ENCODE measurements at places on chromosomes 4 and X. TPM values are rescaled to one million over a fixed set of nuclear protein-coding genes. Genes with fewer than 3 reads are reported as not detected.
A peak's percentile ranks its signal among the peaks of the same experiment; 100 is the strongest.

DNA sequence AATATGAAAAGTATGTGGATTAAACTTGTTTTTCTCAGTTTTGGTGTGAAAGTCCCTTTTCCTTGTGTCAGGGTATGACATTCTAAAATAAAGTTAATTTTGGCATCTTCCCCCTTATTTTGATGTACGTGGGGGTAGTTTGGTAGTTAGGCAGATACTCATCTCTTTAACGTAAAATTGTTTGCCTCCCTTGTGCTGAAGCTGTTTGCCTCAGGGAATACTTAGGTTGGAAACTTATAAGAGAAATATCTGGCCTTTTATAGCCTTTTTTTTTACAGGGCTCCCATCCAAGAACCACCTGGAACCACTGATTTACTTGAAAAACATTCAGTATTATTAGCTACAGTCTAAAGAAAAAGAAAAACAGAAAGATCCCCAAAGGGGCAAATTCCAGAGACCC, 85.5 kb downstream of the PHEX start:
- no peaks in the 10 kb centered on the region for H3K27me3 ChIP-seq
- no peak for DNase-seq
- no peaks in the 10 kb centered on the region for H3K36me3 ChIP-seq
- no peak overlapping the region for H3K4me3 ChIP-seq
- no peaks in the 10 kb centered on the region for H3K4me1 ChIP-seq

- no peak for DNase-seq
- H3K27me3 ChIP-seq: no peaks in the 10 kb centered on the region
- no peak overlapping the region for H3K4me3 ChIP-seq
- no peak overlapping the region for H3K27ac ChIP-seq
- no peaks in the 10 kb centered on the region for H3K36me3 ChIP-seq
- no peaks in the 10 kb centered on the region for H3K4me1 ChIP-seq
Observed at GRCh38 chr4:124965497-124965891, 253.0 kb upstream of the ANKRD50 start.

GRCh38 chrX:103552236-103552635, 32.9 kb upstream of the RAB40A start:
- no peaks in the 10 kb centered on the region for H3K4me1 ChIP-seq
- H3K4me3 ChIP-seq: no peak overlapping the region
- peak overlapping the region; percentile 5 for H3K27ac ChIP-seq
- H3K27me3 ChIP-seq: no peaks in the 10 kb centered on the region
- no peaks in the 10 kb centered on the region for H3K36me3 ChIP-seq

GRCh38 chrX:12954981-12955380, 19.9 kb upstream of the TMSB4X start:
- no peaks in the 10 kb centered on the region for H3K27me3 ChIP-seq
- DNase-seq: no peak
- H3K4me1 ChIP-seq: peaks cover 19% of the 10 kb centered on the region
- H3K4me3 ChIP-seq: no peak overlapping the region
- H3K27ac ChIP-seq: peak overlapping the region; percentile 72
- H3K36me3 ChIP-seq: no peaks in the 10 kb centered on the region

DNA sequence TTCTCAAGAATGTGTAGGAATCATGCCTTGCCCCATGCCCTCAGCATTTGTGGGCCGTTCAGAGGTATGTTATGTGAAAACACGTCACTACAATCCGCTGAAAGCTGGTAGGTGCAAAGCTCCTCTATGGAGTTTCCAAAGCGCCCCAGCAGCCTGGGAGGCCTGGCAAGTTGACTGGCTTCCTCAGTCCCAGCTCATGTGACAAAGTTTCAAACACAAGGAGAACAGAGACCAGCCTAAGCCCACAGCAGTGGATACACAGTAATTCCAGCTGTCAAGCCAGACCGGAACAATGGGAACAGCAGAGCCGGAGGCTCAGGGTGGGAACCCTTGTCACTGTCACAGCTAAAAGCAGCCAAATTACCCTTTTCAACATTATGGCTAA, 33.5 kb downstream of the NAT8L start:
- H3K36me3 ChIP-seq: no peaks in the 10 kb centered on the region
- DNase-seq: no peak
- H3K27me3 ChIP-seq: no peaks in the 10 kb centered on the region
- H3K4me1 ChIP-seq: no peaks in the 10 kb centered on the region
- no peak overlapping the region for H3K27ac ChIP-seq

SH3RF1 gene
- 16.0 TPM for total RNA-seq

NAA11 gene
- not detected for total RNA-seq

DNA sequence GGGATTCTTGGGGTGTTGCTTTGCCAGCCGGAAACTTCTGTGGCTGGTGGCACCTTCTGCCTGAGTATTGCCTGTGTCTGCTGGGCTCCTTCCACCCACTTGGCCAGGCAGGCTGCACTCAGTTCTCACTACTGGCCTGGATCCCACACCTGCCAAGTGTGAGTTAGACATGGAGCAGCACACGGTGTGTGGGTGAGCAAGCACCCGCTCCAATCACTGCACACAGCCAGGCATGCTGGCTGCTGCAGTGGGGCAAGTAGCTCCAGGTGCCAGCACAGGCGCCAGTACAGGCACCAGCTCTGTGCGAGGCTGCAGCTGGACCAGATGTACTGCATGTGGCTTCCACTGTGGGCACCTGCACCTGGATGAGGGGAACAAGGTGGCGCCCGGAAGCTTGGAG, 23.9 kb downstream of the DCUN1D4 start:
- H3K27me3 ChIP-seq: no peaks in the 10 kb centered on the region
- H3K27ac ChIP-seq: no peak overlapping the region
- no peak overlapping the region for H3K4me3 ChIP-seq
- H3K4me1 ChIP-seq: no peaks in the 10 kb centered on the region

- no peaks in the 10 kb centered on the region for H3K36me3 ChIP-seq
- no peaks in the 10 kb centered on the region for H3K27me3 ChIP-seq
- H3K4me1 ChIP-seq: no peaks in the 10 kb centered on the region
- DNase-seq: no peak
Observed at GRCh38 chr4:152464030-152464823, 71.7 kb downstream of the FBXW7 start.

GRCh38 chr4:15912961-15913630, 25.4 kb downstream of the FGFBP1 start:
- no peak for DNase-seq
- no peaks in the 10 kb centered on the region for H3K36me3 ChIP-seq
- H3K27ac ChIP-seq: no peak overlapping the region
- H3K4me1 ChIP-seq: no peaks in the 10 kb centered on the region
- H3K27me3 ChIP-seq: no peaks in the 10 kb centered on the region

- H3K4me1 ChIP-seq: no peaks in the 10 kb centered on the region
- no peaks in the 10 kb centered on the region for H3K27me3 ChIP-seq
- DNase-seq: no peak
- H3K4me3 ChIP-seq: no peak overlapping the region
- H3K27ac ChIP-seq: no peak overlapping the region
- H3K36me3 ChIP-seq: no peaks in the 10 kb centered on the region
Observed at GRCh38 chr4:169765835-169766234, 8.1 kb upstream of the HPF1 start.

DNA sequence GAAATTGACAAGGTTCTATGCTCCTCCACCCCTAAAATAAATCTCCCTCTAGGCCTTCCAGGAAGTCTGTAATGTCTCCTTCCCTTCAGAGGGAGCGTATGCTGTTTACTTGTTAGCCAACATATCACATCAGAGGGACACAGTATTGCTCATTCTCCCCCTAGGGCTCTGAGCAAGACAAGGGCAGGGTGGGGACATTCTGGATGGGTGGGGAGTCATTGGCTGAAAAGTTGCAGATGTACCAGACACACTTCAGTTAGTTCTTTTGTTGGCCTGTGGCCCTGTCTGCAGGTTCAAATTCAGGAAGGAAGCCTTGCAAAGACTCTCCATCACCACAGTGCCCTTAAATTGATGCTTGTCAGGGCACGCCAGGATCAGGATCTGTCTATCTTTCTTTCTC, 106.3 kb upstream of the TEX13D start:
- no peaks in the 10 kb centered on the region for H3K27me3 ChIP-seq
- DNase-seq: no peak
- H3K27ac ChIP-seq: no peak overlapping the region
- no peaks in the 10 kb centered on the region for H3K4me1 ChIP-seq
- no peaks in the 10 kb centered on the region for H3K36me3 ChIP-seq
- no peak overlapping the region for H3K4me3 ChIP-seq

JCHAIN gene
- 2.7 TPM for total RNA-seq

- DNase-seq: no peak
- H3K27me3 ChIP-seq: no peaks in the 10 kb centered on the region
- H3K4me3 ChIP-seq: no peak overlapping the region
- H3K36me3 ChIP-seq: no peaks in the 10 kb centered on the region
Observed at GRCh38 chrX:115472131-115472530, 88.8 kb upstream of the PLS3 start.

MAGEB10 gene
- not detected for total RNA-seq

DNA sequence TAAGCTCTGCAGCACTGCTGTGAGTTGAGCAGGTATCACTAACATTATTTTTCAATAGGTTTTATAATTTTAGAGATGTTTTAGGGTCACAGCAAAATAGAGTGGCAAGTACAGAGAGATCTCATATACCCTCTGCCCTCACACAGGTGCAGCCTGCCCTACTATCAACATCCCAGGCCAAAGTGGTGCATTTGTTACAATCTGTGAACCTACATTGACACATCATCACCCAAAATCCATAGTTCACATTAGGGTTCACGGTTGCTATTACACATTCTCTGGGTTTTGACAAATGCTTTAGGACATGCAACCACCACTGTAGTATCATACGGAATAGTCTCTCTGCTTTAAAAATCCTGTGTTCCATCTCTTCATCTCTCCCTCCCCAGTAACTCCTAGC, 173.1 kb downstream of the DHX15 start:
- no peak overlapping the region for H3K4me3 ChIP-seq
- no peak for DNase-seq
- H3K4me1 ChIP-seq: no peaks in the 10 kb centered on the region
- H3K27me3 ChIP-seq: no peaks in the 10 kb centered on the region

RRH gene
- total RNA-seq: not detected

DNA sequence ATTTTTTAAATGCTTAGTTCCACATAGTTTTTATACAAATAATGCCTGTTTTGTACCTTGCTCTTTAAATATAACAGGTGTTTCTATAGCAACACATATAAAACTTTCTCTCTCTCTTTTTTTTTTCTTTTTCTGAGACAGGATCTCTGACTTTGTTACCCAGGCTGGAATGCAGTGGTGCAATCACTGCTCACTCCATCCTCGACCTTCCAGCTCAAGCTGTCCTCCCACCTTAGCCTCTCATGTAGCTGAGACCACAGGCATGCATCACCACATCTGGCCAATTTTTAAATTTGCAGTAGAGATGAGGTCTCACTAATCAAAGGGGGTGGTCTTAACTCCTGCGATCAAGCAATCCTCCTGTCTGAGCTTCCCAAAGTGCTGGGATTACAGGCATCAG, 18.3 kb upstream of the SULT1E1 start:
- H3K4me1 ChIP-seq: no peaks in the 10 kb centered on the region
- no peak for DNase-seq
- H3K27me3 ChIP-seq: no peaks in the 10 kb centered on the region
- H3K36me3 ChIP-seq: no peaks in the 10 kb centered on the region
- no peak overlapping the region for H3K4me3 ChIP-seq

STBD1 gene
- 7.6 TPM for total RNA-seq

DNA sequence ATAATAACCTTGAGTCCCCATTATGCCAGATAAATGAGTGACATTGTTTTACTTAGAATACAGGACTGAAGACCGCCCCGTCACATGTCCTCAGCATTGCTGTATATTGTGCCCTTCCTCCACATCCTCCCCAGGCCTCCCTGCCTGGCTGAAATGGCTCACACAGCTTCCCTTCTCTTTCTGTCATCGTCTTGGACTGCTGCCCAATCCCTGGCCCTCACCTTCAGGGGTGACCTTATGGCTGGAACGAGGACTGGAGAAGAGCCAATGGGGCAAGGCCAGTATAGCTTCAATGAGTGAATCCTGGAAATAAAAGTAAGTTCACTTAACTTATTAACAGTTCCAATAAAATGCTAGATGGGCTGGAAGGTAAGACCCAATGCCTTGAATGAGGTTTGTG, 2.7 kb downstream of the KCNE5 start:
- DNase-seq: no peak
- no peaks in the 10 kb centered on the region for H3K36me3 ChIP-seq
- H3K27ac ChIP-seq: no peak overlapping the region
- no peaks in the 10 kb centered on the region for H3K27me3 ChIP-seq
- H3K4me1 ChIP-seq: no peaks in the 10 kb centered on the region

DNA sequence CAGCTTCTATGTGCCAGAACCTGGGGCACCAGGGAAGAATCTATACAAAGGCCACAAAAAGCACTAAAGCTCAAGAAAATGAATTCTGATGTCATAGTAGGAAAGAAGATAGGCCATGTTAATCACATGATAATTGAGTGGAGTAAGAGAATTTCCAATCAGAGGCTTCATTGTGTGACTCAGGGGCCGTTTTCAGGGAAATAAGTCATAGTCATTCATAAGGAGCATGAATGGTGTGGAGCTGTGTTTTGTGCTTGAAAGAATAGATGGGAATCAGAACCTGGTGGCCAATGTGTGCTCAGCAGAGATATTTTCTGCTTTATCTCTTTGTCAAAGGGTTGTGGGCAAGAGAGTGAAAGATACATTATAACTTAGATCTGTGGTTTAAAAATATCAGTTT, 102.4 kb upstream of the ZDHHC15 start:
- no peak for DNase-seq
- no peaks in the 10 kb centered on the region for H3K27me3 ChIP-seq
- no peak overlapping the region for H3K27ac ChIP-seq
- H3K4me1 ChIP-seq: no peaks in the 10 kb centered on the region
- no peak overlapping the region for H3K4me3 ChIP-seq
- no peaks in the 10 kb centered on the region for H3K36me3 ChIP-seq

NDST3 gene
- 0.74 TPM for total RNA-seq

NPY1R gene
- 16.7 TPM for total RNA-seq

- no peaks in the 10 kb centered on the region for H3K36me3 ChIP-seq
- H3K27me3 ChIP-seq: no peaks in the 10 kb centered on the region
- no peaks in the 10 kb centered on the region for H3K4me1 ChIP-seq
Observed at GRCh38 chrX:27966492-27966891, 14.8 kb downstream of the DCAF8L1 start.

AMOT gene
- 9.8 TPM for total RNA-seq

- no peak overlapping the region for H3K4me3 ChIP-seq
- no peak overlapping the region for H3K27ac ChIP-seq
- DNase-seq: no peak
- no peaks in the 10 kb centered on the region for H3K27me3 ChIP-seq
- no peaks in the 10 kb centered on the region for H3K4me1 ChIP-seq
- H3K36me3 ChIP-seq: no peaks in the 10 kb centered on the region
Observed at GRCh38 chrX:72105436-72105835, 26.3 kb downstream of the RTL5 start.

DNA sequence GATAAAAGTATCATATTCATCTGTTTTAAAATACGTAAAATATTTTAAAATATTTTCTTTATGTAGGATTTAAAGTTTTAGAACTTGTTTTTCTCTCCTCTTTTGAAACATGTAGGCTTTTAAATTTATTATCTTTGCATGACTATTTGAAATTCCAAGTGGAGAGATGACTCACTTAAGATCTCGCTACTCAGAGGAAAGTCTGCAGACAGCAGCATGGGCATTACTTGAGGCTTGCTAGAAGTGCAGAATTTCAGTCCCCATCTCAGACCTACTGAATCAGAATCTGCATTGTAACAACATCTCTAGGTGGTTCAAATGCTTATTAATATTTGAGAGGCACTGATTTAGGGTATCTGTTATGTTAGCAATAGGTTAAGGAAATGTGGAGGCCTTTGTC, 225.7 kb upstream of the ARX start:
- H3K27me3 ChIP-seq: no peaks in the 10 kb centered on the region
- no peaks in the 10 kb centered on the region for H3K36me3 ChIP-seq
- H3K4me1 ChIP-seq: no peaks in the 10 kb centered on the region
- DNase-seq: no peak

All from vagina (tissue), 2 donors.